ENCODE measurements at places on chromosomes 4 and X. TPM values are rescaled to one million over a fixed set of nuclear protein-coding genes. Genes with fewer than 3 reads are reported as not detected.

Gene AIFM1
- 16.3 TPM for total RNA-seq

Gene FAM9C
- not detected for total RNA-seq

Gene AREG
- 28.7 TPM for total RNA-seq

GRCh38 chr4:87274803-87275202, 47.9 kb downstream of the HSD17B13 start:
- DNase-seq: no peak

DNA sequence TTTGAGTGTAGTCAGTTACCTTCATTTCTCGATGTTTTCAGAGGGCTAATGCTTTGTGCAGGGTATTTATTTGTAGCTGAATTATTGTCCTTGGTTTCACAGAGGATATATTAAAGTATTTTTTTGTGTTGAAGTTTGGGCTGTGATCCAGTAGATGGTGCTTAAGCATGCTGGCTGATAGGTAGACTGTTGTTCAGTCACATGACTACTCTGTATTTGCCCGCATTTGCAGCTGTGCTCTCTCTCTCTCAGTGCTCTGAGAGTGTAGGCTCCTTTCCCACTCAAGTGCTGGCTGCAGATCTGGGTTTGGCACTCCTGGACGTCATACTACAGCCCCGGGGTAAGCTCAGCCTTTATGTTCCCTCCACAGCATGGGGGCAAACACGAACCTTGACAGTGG, 21.7 kb downstream of the RAB40AL start:
- DNase-seq: no peak

All from skin of body (tissue), 3 donors.